Activated CD4-positive, alpha-beta memory T cell treated with anti-CD3 and anti-CD28 coated beads, Interleukin-2, amount 10 ng/mL, durations not matched to agents 7 days and 5 days (primary cell): ENCODE measurements at places on chromosomes 7 and 10. TPM values are rescaled to one million over a fixed set of nuclear protein-coding genes. Genes with fewer than 3 reads are reported as not detected.

DNA sequence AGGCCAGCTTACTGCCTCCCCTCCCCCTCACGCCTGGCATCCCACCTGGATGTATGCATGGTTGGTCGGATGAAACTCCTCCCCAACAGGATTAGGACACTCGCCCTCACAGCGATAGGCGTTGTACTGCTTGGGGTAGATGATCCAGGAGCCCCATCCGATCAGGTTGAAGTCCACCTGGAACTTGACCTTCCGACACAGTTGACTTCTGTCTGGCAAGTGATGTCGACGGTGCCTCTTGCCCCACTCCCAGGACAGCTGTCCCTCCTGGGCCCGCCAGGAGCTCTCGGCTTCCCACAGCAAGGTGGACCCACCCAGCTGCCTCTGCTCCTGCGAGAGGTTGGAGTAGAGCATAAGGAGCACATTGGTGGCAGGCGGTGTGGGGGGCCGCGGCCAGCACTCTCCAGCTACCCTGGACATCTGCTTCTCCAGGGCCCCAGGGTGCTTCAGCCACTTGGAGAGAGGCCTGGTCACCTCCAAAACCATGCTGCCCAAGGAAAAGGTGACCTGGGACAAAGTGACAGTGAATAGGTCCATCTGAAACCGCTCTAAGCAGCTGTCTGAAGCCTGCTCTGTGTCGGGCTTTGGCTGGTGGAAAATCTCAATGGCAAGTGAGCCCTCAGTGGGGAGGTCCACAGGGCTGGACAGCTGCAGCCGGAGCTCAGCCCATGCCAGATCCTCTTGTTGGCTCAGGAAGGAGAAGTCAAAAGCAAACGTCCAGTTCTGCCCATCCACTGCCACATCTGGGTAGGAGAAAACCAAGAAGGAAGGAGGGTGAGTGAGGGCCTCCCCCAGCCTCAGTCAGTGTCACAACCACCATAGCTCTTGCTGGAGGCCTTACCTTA lies 6.0 kb downstream of the NODAL start:
- no peak for DNase-seq

Gene CADPS2
- total RNA-seq, result not detected

GRCh38 chr10:70312972-70313371 lies 29.2 kb upstream of the NPFFR1 start:
- no peak for DNase-seq

DNA sequence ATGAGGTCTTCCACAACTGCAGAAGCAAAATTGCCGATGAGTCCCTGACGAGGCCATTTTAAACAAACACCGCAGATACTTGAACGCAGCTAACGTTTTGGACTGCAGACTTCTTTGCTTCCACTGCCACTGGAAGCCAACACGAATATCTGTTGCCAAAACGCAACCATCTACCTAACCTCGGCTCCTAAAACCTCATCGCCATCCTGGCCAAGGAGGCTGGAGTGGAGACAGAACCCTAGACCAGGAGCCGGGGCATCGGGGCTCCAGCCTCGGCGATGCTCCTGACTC lies 493 bp downstream of the WDR91 start:
- DNase-seq, result no peak

Gene CHCHD1
- total RNA-seq, result 31.4 TPM

DNA sequence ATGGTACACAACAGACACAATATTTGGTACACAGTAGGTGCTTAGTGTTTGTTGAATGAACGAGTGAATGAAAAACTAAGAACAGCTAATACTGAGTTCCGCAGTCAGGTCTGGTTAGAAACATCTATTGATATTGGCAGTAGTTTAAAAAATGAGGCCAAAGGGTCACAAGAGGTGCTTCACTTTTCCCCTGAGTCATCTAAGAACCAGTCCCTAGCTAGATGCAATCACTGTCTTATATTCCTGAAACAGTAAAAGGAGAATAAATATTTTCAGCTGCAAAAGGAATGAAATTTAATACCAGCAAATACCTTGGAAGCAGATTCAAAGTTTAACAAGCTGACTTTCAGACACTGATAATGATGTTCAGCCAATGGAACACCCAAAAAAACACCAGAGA lies 54.5 kb downstream of the SCRN1 start:
- DNase-seq, result no peak

- DNase-seq, result no peak
Measured at GRCh38 chr7:90717296-90718060, 121.4 kb downstream of the CDK14 start.

GRCh38 chr7:127666602-127667001 lies 14.6 kb downstream of the SND1 start:
- no peak for DNase-seq

DNA sequence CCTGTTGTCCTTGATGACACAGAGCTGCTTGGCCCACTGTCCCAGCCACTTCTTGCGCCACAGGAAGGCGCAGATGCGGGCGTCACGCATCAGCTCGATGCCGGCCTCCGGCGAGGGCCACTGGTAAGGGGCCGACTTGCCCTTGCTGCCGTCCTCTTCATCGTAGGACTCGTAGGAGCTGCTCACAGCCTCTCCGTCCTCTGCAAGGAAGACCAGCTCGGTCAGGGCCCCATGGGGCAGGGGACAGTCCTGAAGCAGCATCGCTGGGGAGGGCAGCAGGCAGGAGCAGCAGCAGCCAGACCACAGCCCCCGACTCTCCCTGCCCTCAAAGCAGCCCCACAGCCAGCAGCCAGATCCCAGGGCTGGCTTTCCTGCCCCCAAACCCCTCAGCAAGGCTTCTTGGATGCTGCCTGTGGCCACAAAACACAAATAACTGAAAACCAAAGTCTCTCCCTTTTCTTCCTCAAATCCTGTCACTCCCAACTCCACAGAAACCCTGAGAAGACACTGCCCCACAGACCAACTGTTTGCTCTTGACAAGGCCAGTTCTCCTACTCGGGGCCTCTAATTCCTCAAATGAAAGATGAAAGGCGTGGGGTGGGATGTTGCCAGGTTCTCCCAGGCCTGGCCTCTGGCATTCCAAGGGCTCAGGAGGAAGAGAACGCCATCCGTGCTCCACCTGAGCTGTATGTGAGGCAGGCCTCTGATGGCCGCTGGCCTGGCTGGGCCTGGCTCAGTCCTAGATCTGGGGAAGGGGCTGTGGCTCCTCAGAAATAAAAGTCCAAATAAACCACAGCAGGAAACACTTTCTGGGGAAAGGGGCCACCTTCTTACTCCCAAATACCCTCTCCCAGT lies 76.7 kb downstream of the VWA2 start:
- DNase-seq, result no peak
